ENCODE measurements at places on chromosomes 13 and 19.
A peak's percentile ranks its signal among the peaks of the same experiment; 100 is the strongest.

DNA sequence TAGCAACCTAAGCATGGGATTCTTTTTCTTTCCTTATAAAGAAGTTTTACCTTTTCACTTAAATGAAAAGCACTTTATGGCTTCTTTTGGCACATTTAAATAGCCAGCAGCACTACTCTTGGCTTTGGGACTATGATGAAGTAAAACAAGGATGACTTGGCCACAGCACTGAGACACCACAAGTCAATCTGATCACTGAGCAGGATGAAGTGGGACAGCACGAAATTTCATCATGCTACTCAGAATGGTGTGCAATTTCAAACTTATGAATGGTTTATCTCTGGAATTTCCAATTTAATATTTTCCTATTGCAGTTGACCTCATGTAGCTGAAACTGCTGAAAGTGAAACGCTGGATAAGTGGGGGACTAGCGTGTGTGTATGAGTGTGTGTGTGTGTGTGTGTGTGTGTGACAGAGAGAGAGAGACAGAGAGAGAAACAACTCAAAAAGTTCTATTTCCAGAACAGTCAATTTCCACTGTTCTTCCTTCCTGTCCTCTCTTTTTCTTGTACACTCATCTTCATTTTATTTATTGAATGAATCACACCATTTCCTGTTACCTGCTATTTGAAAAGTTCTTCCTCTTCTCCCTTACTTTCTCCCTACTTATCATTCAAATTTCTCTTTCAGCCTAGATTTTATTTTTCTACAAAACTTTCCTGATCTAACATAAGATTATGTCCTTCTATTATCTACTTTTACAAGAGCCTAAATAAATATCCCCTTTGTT is 414.2 kb upstream of the MIR17HG start:
- DNase-seq = no peak

DNA sequence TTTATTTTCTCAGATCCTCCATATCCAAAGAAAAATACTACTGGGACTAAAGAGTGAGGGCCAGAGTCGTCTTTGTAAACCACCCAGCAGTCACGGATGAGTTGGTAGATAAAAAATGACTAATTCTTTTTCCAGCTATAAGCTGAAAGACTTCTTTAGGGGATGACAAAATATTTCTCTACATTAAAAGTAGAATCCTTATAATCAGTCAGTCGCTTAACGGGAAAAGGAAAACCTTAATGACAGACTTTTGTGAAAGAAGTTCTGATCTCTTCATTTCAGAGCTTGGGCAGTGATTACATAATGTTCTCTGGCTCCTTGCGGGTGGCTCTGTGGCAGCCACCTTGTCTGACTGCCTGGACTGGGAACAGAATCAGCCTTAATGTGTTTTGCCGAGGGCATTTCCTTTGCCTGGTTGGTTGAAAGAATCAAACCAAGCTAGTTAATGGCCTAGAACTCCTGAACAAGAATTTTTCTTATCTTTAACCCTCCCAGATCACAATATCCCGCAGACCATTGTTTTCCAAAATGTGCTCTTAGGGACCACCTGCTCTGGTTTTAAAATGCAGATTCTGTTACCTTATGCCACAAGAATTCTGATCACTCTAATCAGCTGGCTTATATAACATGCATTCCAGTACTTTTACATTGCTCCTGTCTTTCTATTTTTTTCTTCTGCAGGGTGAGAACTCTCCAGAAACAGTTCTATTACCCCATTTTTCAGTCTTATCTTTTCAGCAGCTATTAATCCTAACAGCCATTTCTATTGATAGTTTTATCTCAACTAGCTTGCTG is 2.5 kb downstream of the ITM2B start:
- DNase-seq = no peak

DNA sequence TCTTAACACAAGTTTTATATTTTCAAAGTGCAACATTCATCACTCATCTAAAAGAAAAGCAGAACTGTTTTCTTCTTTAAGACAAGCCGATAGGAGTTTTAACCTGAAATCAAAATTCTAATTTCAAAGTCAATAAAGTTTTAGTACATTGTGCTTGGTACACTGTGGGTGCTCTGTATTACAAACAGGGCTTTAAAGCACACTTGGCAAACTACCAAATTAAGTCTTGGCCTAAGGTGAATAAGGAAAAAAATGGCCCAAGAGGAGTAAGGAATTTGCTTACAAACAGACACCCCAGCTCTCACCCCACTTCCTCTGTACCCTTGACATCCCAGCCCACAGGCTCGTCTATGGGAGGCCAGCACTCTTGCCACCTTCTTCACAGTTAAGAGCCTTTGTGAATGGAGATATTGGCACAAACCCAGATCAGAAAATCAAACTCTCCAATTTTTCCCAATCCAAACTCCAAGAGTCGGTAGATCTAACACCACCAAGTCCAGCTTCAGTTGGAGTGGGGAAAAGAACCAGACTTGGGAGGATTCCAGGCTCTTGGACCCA is 66.0 kb downstream of the ABCC4 start:
- no peak for DNase-seq

DNA sequence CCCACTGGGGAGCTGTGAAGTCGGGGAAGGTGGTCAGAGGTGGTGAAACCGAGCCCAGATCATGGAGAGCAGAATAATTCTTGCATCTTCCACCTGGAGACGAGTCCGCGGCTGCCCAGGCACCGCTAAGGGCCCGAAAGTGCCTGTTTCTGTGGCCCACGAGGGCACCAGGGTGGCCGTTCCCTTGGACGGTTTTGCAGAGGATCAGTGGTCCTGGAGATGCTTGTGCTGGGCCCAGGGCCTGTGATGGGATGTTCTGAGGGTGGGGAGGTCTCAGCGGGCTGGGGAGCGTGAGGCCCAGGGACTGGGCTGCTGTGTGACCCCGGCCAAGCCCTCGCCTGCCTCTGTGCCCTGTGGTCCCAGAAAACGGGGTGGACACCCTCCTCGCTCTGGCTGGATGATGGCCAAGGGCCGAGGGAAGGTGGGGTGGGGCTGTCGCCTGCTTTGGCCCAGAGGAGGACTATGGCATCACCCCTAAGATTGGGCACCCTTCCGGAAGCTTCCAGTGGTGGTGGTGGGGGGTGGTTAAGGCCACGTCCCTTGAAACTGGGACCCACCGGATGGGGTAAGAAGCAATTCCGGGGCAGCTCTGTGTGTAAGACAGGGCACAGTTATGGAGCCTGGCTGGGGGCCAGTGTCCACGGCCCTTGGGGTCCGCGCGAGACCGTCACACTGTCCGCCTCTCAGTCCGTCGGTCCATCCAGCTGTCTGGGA is 51.3 kb upstream of the NFIC start:
- no peak for DNase-seq

- no peak for DNase-seq
Measured at GRCh38 chr13:27793507-27794367, 1.5 kb downstream of the GSX1 start.

- no peak for DNase-seq
Measured at GRCh38 chr19:13850910-13851733, 25.8 kb upstream of the NANOS3 start.

DNA sequence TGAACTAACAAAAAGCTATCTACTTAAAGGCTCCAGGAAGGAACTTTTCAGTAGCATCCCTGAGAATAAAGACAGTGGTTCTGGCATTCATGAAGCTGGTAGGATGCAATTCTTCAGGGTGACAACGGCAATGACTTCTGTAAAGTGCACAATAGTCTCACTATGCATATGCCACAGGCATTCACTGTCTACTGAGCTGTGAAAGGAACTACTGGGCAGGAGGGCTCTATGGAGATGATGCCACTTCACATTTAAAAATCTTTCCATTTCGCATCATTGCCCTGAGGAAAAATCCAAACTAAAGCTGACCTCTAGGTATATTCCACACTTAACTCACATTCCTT is 2020.6 kb upstream of the PCDH20 start:
- no peak for DNase-seq

- peak; percentile 88 for DNase-seq
Measured at GRCh38 chr13:28138012-28138755, at the start of gene PAN3. Gene PAN3, plus strand, starts transcription at chr13:28138545. Its CDS starts 113 bp downstream, at chr13:28138658.

GRCh38 chr13:26017196-26017921 is 34.5 kb downstream of the SHISA2 start:
- DNase-seq = no peak

DNA sequence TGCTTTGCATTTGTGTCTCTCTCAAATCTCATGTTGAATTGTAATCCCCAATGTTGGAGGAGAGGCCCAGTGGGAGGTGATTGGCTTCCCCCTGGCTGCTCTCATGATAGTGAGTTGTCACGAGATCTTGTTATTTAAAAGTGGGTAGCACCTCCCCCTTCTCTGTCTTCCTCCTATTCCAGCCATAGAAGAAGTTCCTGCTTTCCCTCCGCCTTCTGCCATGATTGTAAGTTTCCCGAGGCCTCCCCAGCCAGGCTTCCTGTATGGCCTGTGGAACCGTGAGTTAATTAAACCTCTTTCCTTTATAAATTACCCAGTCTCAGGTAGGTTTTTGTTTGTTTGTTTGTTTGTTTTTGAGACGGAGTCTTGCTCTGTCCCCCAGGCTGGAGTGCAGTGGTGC is 3.8 kb downstream of the LILRA4 start:
- no peak for DNase-seq

GRCh38 chr19:56124578-56124977 is 3.5 kb upstream of the ZNF787 start:
- no peak for DNase-seq

DNA sequence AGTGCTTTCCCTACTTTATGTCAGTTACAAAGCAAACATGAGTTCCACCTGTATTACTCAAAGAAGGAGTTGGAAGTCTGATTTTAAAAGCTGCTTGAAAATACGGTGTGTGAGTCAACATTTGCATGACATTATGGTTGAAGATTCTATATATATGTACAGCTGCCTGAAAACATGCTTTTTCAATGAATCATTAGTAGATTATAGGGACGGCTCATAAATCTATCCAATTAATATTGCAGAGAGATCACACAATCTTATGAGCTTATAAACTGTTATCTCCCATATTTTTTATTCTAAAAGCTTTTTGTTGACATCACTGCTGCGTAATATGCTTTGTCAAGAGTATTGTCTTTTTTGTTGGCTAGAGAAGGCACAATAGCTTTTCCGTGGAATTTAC is 873.8 kb downstream of the SLITRK6 start:
- DNase-seq = no peak

DNA sequence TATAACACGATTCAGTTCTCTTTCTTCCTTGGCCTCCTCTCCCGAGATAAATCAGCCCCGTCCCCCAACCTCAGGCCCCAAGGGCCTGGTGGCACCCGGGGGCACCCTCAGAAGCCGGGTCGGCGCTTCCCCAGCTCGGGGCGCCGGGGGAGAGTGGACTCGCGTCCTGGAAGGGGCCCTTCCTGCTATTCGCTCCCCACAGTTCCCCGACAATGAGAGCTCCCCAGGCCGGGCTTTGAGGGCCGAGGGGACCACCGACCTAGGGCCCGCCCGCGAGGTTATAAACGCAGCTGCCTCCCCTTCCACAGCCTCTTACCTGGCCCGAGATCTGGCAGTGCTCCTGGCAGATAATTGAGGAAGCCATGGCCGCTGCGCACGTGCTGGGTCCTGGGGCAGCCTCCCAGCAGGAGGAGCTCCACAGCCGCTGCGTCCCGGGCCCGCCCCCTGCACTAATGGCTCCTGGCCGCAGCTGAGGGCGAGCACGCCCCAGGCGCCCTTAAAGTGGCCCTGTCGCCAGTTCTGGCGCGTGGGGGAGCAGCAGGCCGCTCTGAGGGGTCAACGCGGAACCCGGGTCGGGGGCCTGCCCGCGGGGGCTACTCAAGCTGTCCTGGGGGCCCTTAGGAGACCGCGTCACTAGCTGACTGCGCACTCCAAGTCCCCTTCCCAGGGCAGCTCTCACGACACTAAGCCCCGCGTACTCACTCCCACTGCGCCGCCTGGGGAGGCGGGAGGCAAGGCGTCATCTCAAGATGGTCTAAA is at the start of gene SOHLH2:
SOHLH2 (minus strand) TSS at position 394 of the 759 bp plus-strand sequence; CDS start at position 364, 30 bp downstream.
- DNase-seq = no peak

DNA sequence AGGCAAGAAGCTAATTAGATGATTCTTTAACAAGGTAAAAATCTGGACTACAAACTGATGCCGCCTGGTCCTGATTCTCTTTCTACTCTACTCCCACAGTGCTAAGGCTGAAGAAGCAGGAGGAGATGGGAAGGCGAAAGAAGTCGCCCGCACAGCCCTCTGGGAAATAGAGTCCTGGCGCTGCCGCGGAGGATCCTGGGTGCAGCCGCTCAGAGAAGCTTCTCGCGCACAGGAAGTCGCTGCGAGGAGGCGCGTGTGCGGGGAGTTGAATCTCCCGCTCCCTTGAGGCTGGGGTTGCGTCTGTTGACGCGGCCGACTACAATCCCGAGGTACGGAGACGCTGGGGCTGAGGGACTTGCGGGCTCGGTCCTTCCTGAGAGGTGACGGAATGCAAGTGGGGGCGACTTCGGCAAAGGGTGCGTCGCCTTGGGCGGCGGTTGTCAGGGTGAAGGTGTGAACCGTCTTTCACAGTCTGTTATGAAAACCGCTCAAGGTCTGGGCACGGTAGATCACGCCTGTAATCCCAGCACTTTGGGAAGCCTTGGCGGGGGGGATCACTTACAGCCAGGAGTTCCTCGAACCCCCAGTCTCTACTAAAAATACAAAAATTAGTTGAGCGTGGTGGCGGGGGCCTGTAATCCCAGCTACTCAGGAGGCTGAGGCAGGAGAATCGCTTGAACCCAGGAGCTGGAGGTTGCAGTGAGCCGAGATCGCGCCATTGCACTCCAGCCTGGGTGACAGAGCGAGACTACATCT is at the start of gene ZNF473:
ZNF473 (plus strand) TSS at position 212 of the 756 bp plus-strand sequence. CDS start 5,078 bp downstream, outside the sequence.
- peak; percentile 85 for DNase-seq

DNA sequence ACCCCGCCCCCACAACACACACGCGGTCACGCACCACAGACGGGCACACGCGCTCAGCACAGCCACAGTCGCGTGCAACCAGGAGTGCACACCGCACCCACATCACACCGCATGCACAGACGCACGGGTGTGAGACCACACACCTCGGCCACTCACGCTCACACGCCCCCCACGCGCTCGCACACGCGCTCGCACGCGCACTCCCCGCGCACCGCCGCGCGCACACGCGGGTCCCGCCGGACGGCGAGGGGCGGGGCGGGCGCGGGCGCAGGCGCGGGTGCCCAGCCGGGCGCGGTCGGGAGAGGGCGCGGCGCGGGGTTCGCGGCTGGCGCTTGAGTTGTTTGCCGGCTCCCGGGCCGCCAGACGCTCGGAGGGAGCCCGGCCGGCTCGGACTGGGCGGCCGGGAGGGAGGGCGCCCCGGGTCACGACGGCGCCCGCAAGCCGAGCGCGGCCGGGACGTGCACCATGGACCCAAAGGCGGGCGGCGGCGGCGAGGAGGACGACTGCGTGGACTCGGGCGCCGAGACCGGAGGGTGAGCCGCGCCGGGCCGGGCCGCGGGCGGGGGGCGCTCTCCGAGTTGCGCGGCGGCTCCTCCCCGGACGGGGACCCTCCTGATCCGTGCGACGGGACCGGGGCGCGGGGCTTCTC is at the start of gene FAM124A:
FAM124A (plus strand) TSS at position 362 of the 649 bp plus-strand sequence; CDS start at position 466, 104 bp downstream.
- peak; percentile 38 for DNase-seq

- DNase-seq = no peak
Measured at GRCh38 chr13:48626077-48626449, 27.7 kb upstream of the CYSLTR2 start.

- DNase-seq = no peak
Measured at GRCh38 chr13:80563439-80563838, 222.5 kb upstream of the SPRY2 start.

- DNase-seq = no peak
Measured at GRCh38 chr13:93182406-93182805, 44.2 kb upstream of the GPC6 start.
